ENCODE measurements at places on chromosomes 1 and 21. TPM values are rescaled to one million over a fixed set of nuclear protein-coding genes. Genes with fewer than 3 reads are reported as not detected.

The NR1I3 gene
- 4.7 TPM for polyA plus RNA-seq

The DISP1 gene
- 15.7 TPM for polyA plus RNA-seq

The PROX1 gene
- polyA plus RNA-seq = 5.8 TPM

The LMO4 gene
- 162 TPM for polyA plus RNA-seq

The RNF223 gene
- not detected for polyA plus RNA-seq

The CELA2B gene
- not detected for polyA plus RNA-seq

DNA sequence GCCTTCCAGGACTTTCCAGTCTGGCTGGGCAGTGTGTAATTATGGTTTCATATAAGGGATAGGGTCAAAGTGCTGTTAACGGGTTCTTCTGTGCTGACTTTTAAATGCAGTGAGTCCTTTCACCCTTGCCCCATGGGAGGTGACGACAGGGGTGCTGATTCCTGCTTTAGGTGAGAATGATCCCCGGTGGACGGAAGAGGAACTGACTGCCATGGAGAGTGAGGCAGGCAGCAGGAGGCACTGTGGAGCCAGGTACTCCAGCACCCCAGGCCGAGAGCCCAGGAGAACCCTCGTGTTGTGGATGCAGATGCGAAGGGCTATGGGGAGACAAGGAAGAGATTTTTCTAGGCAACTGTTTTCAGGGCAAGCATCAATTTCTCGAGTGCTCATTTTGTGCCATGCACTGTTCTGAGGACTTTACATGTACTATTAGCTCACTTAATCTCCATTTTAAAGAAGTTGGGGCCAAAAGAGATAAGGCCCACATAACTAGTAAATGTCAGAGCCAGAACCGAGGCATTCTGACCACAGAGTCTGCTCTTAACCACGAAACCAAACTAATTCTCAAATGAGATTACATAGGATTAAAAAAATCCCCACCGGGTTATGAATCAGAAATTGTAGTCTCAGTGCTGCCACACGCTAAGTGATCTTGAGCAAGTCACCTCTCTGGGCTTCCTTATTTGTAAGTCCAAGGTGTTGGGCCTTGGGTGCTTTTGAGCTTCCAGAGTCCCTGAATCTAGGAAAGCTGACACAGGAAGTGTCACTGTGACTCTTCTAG, 28.2 kb downstream of the STPG1 start:
- DNase-seq = no peak

GRCh38 chr1:99594205-99594604, 51.7 kb upstream of the PALMD start:
- DNase-seq = no peak

- peak; percentile 31 for DNase-seq
Observed at GRCh38 chr1:117128323-117129079, 7.0 kb upstream of the TRIM45 start.

- no peak for DNase-seq
Observed at GRCh38 chr1:213055767-213056166, 4.7 kb downstream of the RPS6KC1 start.

Data from right renal cortex interstitium (tissue), 3 donors.